T-cell (primary cell): ENCODE measurements at places on chromosomes 1 and 21. TPM values are rescaled to one million over a fixed set of nuclear protein-coding genes. Genes with fewer than 3 reads are reported as not detected.

The FCRL2 gene
- 1.5 TPM for total RNA-seq

DNA sequence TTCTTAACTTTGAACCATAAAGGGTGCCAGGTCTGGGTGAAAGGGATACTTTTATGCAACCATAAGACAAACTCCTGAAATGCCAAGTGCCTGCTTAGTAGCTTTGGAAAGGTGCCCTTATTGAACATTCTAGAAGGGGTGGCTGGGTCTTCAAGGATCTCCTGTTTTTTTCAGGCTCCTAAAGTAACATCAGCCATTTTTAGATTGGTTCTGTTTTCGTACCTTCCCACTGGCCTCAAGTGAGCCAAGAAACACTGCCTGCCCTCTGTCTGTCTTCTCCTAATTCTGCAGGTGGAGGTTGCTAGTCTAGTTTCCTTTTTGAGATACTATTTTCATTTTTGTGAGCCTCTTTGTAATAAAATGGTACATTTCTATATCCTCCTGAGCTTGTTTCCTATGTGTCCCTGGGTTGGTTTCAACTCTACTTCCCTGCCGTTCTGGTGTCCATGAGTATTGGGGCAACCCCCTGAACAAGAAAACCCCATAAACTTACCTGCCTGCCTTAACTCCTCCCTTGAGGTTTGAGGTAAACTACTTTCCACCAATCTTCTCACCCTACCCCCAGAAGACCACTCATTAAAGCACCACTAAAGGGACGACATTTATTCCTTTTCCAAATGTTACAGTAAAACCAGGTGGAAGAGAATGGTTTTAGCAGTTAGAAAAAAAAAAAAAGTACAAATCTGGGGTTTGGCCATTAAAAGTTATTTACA is 2.6 kb downstream of the MARCKSL1 start:
- no peak for DNase-seq

The NTRK1 gene
- 0.64 TPM for total RNA-seq

DNA sequence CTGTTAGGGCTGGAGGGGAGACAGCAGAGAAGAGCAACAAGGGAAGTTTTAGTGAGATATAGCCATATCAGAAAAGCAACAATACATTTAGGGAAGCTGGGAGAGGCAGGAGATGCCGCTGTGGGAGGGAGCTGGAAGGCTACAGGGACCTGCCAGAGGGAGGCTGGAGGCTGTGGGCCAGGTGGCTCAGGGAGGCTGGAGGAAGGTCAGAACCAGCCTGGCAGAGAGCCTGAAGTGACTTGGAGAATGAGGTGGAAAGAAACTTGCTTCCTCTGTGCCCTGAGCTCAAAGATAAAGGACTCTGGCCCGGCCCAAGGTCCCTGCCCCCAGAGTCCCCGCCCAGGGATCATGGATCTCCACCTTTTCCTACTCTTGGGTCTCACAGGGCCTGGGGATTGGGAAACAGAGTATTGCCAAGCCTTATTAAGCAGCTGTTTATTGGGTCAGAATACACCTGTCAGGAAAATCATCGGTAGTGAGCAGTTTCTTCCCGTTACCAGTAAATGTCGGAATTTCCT is 85.9 kb downstream of the KIF26B start:
- DNase-seq, result no peak

The LRRC53 gene
- total RNA-seq, result not detected

DNA sequence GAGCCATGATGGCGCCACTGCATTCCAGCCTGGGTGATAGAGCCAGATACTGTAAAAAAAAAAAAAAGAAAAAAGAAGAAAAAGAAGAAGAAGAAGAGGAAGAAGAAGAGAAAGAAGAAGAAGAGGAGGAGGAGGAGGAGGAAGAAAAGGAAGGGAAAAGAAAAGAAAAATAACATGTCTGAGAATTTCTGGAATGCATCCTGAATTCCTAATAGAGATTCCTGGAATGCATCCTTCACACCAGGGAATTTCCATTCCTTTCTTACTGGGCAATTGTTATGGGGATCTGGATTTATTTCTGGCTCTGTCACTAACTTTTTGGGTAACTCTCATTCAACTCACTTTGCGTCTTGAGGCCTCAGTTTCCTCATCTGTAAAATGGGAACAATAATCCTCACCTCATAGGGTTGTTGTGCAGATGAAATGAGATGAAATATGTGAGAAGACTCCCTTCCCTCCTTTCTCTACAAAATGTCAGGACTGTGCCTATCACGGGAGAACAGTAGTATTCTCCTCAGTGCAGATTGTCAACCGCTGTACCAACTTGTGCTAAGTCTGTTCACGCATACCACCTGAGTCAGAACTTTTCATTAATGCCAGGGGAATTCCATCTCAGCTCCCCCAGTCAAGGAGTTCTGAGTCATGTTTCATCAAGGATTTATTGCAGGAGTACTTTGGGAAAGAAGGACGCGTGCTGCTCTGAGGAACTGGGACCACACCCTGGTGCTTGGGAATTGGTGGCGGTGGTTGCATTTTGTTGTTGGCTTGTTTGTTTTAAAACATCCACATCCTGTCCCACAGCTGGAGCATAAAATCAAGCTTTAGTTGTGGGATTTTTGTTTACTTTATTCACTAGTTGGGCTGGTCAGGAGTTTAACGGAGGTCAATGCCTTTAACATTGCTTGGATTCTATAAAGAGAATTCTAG is 42.4 kb upstream of the ROR1 start:
- DNase-seq, result no peak

DNA sequence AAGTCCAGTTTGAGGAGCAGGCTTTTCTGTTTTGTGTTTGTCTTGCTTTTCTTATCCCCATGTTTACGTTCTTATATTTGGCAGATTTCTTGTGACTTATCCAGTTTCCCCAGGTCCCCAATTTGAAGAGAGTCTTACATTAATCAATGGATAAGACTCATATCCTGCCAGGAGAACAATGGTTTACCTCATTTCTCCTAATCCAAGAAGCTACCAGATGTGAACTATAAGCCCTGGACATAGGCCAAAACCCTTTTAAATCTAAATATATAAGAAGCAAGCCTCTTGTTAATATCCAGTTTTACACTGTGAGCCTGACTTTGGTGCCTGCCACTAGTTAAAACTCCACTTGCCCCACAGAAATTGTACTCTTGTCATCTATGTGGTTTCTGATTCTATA is 15.1 kb upstream of the COP1 start:
- DNase-seq, result no peak

GRCh38 chr1:14486401-14487201 is 111.9 kb upstream of the KAZN start:
- no peak for DNase-seq

The NCAM2 gene
- total RNA-seq, result 0.41 TPM
